Right renal pelvis (tissue), 4 donors: ENCODE measurements at places on chromosomes 7 and 10.

DNA sequence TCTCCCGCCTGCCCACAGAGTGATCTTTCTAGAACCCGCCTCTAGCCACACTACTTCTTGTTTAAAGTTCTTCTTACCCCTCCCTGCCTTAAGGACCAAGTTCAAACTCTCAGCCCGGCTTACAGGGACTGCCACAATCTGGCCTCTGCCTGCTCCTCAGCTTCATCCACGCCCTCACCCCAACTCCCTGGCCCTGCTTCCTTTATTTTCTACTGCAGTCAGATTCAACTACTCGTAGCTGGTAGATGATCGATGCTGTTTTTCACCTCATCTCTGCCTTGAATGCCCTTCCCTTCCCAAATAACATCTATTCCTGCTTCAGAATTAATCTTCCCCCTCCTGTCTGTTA is 508.5 kb downstream of the RPS24 start:
- no peak for DNase-seq

- no peak for DNase-seq
Observed at GRCh38 chr7:107321611-107322010, 148.2 kb upstream of the GPR22 start.

- DNase-seq: no peak
Observed at GRCh38 chr7:94350734-94351133, 44.0 kb upstream of the COL1A2 start.

DNA sequence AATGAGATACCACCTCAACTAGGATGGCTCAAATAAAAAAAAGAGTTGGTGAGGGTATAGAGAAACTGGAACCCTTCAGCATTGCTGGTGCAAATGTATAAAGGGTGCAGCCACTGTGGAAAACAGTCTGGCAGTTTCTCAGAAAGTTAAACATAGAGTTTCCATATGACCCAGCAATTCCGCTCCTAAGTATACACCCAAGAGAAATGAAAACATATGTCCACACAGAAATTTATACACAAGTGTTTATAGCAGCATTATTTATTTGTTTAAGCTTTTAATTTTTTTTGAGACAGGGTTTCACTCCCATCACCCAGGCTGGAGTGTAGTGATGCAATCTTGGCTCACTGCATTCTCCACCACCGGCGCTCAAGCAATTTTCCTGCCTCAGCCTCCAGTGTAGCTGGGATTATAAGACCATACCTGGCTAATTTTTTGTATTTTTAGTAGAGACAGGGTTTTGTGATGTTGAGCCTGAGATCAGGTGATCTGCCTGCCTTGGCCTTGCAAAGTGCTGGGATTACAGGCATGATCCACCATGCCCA is 118.2 kb upstream of the KIF5B start:
- no peak for DNase-seq

- DNase-seq: no peak
Observed at GRCh38 chr10:15254808-15255648, 86.5 kb upstream of the NMT2 start.

GRCh38 chr10:78942091-78942501 is 126.7 kb upstream of the ZMIZ1 start:
- no peak for DNase-seq

- no peak for DNase-seq
Observed at GRCh38 chr7:32020551-32021159, 49.6 kb downstream of the PDE1C start.

- no peak for DNase-seq
Observed at GRCh38 chr10:106830471-106830870, 334.0 kb downstream of the SORCS1 start.

- DNase-seq: no peak
Observed at GRCh38 chr10:37739181-37739580, 118.2 kb downstream of the ZNF248 start.

DNA sequence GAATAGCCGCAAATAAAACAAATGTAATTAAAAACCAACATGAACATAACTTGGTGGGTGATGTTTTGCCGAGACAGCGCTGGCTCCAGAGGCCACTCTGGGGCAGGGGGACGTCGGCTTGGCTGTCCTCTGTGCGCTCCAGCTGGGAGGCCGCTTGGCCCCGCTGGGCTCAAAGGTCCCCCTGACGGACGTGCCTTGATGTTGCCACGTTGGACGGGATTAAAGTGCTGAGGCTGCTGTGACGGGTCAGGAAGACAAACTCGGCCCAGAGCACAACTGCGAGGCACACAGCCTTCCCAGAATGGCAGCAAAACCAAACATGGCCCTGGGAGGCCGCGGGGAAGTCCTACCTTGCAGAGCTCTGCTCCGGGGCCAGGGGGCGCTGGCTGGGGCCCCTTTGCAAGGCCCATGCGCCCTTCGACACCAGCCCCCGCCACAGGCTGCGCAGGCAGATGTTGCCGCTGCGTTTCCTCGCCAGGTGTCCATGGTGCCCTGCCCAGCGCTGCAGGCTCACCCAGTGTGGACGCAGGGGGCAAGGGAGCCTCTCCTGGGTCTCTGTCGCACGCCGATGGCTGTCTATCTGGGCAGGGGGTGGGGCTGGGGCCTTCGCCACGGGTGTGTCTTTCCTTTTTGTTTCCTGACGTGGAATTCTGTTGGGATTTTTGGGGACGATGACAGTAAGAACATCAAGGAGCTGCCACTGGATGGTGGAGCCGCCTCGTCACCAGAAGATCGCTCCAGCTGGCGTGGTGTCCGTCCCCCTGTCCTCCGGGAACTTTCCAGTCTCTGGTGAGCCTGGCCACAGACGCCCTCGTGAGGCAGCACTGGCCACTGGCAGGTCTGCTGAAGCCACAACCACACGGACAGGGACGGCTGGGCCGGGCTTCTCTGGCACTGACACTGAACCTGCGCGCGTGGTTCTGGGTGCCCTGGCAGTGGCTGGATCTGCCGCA is 99.6 kb upstream of the DIP2C start:
- no peak for DNase-seq

- no peak for DNase-seq
Observed at GRCh38 chr7:29105191-29105590, 41.1 kb downstream of the CPVL start.

- no peak for DNase-seq
Observed at GRCh38 chr10:99569253-99569939, 36.7 kb downstream of the NKX2-3 start.

DNA sequence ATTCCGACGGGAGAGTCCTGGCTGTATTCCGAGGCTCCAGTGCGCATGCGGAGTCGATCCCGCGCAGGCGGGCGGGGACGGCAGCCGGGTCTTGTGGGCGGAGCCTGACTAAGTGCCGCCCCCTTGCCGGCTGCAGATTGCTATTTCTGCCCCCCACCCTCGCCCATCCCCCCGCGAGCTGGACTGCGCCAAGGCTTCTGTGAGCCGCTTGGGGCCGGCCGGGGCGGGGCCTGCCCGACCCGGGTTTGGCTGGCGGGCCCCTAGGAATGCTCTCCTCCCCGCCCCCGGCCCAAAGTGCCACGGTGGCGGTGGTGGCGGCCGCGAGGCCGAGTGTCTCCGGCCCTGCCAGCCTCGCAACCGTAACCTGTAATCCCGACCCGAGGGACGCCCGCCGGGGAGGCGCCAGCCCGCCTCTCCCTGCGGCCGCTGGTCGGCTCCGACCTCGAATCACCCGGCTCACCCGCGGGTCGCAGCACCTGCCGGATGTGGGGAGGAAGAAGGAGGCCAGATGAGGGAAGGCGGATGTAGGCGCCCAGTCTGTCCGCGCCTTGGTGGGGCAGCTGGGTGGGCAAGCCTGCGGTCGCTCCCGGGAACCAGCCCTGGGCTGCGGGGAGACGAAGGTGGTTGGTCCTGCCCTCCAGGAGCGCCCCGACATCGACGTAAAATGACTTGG is 702 bp upstream of the KAZALD1 start:
- no peak for DNase-seq

GRCh38 chr10:103793429-103793828 is 61.9 kb downstream of the SH3PXD2A start:
- no peak for DNase-seq
